ENCODE measurements at places on chromosomes 11 and 22.

- no peak for DNase-seq
Measured at GRCh38 chr11:8336356-8337129, 72.9 kb upstream of the LMO1 start.

- DNase-seq, result no peak
Measured at GRCh38 chr11:80937842-80938241, 1497.0 kb upstream of the TENM4 start.

DNA sequence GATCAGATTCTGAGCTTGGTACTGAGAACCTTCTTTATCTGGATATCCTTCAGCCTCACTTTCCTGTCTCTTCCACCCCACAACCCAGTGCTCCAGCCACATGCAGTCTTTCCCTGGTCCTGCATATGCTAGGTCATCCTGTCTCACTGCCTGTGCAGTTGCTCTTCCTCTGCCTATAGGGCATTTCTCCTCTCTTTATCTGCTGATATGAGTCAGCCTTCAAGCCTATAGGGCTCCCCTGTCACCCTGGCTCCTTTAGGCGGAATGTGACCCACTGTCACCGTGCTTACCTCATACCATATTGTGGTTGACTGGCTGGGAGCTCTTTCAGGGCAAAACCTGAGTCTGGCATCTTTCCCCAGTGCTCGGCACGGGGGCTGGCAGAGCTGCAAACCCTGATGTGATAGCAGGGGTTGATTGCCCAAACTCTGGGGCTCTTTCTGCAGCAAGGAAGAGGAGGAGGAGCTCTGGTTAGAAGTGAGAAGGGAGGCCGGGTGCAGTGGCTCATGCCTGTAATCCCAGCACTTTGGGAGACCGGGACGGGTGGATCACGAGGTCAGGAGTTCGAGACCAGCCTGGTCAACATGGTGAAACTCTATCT, 26.3 kb downstream of the MEI1 start:
- DNase-seq, result no peak

GRCh38 chr11:95606824-95607223, 182.8 kb downstream of the FAM76B start:
- no peak for DNase-seq

GRCh38 chr11:66467034-66467659, 442 bp downstream of the PELI3 start:
- no peak for DNase-seq

GRCh38 chr11:18243783-18244362, 4.6 kb downstream of the SAA2 start:
- peak; percentile 62 for DNase-seq

- DNase-seq, result peak; percentile 64
Measured at GRCh38 chr22:46577368-46578249, 40.2 kb upstream of the CELSR1 start.

- no peak for DNase-seq
Measured at GRCh38 chr11:65338676-65339075, 5.0 kb downstream of the DPF2 start.

DNA sequence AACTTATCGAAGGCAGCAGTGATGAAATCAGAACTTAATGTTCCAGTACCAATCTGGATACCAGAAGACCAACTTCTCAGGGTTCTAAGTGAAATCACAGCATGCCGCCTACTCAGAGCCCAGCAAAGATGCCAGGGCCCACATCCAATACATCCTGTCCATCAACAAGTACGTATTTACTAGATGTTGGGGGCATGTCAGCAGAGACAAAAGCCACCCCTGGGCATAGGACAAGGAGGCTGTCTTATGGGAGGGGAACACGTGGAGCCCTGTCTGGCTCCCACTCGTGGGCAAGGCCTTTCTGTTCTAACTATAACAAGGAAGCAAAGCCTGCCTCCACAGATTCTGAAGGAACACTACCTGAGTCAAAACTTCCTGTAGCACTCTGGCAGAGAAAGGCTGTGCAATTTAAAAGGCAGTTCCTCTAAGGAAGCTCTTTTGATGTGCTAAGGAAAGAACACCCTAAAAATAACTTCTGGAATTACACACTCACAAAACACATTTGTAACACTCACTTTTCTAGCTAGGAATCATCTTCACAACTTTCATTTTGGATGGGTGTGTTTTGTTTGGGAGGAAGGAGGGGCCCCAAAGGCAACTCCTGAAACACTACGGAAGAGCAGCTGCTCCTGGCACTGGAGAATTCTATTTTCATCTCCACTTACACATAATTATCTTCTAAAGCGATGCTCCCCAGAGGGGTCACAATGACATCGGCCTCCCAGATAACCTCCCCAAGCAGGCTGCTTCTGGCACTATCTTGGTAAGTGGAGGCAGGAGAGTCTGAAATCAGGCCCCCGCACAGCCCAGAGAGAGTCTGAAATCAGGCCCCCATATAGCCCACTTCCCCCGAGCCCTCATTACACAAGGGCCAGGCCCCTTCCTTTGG, 14.2 kb downstream of the SMCO4 start:
- no peak for DNase-seq

GRCh38 chr11:47918882-47919495, 61.4 kb upstream of the PTPRJ start:
- no peak for DNase-seq

- DNase-seq, result peak; percentile 77
Measured at GRCh38 chr11:65576867-65577755, 1.3 kb downstream of the EHBP1L1 start.

DNA sequence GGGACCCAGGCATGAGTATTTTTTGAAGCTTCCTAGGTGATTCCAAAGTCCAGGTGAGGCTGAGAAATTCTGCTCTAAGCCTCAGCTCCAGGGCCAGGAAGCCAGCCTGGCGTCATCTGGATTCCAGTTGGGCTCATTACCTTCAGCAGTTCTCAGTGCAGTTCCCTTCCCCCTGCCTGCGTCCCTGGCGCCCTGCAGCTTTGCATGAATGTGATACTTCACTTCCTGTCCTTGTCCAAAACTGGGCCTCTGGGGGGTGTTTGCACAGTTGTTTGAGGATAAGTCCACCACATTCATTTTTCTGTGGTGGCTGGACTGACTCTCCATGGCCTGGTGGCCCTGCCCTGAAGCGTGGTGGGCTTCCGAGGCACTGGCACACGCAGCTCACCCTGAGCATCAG, 98.1 kb downstream of the TENM4 start:
- no peak for DNase-seq

DNA sequence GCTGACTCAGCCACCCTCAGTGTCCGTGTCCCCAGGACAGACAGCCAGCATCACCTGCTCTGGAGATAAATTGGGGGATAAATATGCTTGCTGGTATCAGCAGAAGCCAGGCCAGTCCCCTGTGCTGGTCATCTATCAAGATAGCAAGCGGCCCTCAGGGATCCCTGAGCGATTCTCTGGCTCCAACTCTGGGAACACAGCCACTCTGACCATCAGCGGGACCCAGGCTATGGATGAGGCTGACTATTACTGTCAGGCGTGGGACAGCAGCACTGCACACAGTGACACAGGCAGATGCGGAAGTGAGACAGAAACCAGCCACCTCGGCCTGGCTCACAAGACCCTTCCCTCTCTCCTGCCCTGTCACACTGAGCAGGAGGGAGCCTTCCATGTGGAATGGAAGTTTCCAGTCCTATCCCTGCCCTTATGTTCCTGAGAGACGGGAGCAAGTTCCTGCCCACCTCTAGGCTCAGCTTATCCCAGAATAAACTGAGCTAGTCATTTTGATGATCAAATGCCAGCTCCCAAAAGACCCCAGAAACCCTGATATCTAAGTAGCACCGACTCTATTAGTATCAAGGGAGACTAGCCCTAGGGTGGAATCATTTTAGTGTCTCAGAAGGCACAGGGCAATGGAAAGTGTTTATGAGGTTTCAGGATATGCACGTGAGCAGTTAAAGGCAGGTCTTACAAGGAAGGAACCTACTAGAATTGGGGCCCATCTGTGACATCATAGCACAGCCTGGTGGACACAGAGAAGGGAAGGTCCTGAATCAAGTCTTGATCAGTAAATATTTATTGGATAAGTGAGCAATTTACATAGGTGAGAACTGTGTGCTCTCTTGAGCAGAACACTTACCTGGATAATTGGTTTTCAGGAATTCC, 6.3 kb upstream of the IGLL5 start:
- DNase-seq, result no peak

- DNase-seq, result no peak
Measured at GRCh38 chr11:74784234-74784633, 35.6 kb downstream of the RNF169 start.

DNA sequence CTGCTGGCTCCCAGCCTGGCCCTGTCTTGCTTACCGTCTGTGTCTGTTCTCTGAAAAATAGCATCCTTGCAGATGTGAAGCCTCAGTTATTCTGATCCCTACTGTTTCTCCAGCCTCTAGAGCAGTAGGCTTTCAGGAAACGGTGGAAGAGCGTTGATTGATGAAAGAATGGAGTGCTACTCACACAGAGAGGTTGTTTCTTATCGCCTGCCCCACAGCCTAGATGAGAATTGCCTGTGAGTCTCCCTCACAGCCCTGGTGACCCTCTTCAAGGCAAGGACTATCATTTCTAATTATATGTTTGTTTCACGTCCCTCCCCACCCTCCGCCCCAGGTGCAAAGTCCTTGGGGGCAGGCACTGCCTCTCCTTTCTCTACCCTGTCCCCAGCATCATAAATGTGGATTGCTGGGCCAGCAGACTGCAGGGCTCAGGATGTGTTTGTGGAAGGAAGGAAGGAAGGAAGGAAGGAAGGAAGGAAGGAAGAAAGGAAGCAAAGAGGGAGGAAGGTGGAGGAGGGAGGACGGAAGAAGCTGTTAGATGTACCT, 575.3 kb upstream of the B3GAT1 start:
- DNase-seq, result no peak

GRCh38 chr11:113551645-113552044, 76.4 kb upstream of the DRD2 start:
- DNase-seq, result no peak

- no peak for DNase-seq
Measured at GRCh38 chr11:35090125-35090524, 48.8 kb upstream of the CD44 start.

DNA sequence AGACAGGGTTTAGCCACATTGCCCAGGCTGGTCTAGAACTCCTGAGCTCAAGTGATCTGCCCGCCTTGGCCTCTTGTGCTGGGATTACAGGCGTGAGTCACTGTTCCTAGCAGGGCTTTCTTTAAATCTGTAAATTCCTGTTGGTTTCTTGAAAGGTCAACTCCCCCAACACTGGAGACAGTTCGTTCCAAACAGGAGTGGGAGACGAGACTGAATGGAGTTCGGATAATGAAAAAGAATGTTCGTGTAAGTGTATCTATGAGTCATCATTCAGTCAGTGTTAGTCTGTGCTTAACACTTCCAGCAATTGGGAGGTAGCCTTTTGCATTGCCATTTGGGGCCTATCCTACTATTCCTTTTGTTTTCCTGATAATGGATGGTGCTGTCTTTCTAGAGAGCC, 10.0 kb upstream of the BACE1-AS start:
- DNase-seq, result no peak

DNA sequence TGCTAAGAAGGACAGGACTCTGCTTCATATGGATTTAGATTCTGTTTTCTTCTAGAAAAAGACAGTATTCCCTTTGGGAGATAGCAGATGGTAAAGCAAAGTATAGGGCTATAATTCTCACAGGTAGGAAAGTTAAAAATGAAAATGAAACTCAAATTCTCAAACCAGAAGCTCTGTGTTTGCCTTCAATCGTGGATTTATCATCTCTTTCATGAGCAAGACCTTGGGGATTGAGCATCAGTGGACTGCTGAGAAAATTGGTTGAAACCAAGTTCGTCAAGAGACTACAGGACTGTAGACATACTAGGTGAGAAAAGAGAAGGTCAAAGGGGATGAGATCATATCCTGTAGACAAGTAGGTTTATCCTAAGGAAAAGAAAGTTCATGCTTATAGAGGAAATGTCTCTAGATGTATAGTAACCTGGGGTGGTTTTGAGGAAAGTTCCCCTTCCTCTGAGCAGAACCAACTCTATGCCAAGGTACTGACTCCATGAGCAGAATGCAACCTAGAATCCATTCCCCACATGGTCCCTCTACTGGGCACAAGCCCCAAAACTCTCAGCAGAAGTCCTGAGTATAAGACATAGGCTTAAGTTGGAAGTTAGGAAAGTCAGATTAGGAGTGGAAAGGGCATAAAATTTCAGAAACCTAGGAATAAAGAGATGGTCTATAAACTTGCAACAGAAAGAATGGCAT, 46.5 kb downstream of the SLC5A12 start:
- DNase-seq, result no peak

- no peak for DNase-seq
Measured at GRCh38 chr22:41478891-41479521, 10.1 kb downstream of the ACO2 start.

DNA sequence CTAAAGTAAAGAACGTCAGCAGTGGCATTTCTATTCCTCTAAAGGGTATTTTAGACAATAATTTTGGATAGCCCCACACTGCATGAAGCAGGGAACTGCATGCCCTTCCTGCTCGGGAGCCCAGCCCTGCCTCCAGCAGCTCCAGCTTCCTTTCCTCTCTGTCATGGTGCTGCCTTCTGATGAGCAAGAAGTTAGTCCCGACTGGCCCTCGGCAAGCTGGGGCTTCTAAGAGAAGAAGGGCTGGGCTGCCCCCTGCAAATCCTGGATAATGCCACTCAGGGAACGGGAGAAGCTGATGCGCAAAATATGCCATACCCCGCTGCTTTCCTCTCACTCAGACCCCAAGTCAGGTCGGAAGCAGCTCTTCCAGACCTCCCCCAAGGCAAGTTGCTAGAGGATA, 296.4 kb downstream of the ETS1 start:
- DNase-seq, result no peak

DNA sequence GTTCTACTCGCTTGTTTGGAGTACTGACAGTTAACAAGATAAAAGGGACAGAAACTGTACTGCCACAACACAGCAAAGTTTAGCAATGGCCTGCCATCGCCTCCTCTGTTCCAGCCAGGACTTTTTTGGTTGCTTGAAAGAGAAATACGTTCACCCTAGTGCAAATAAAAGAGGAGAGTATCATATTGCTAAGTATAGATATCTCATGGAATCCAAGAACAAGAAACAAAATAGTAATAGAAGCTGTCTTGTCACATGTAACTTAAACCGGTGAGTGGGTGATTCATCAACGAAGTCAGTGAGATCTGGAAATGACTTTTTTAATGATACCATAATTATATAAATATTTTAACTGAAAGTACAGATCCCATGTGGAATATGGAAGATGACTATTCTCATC, 35.4 kb downstream of the SLC1A2 start:
- DNase-seq, result no peak

GRCh38 chr11:16114431-16114830, 241.9 kb downstream of the SOX6 start:
- no peak for DNase-seq

- peak; percentile 75 for DNase-seq
Measured at GRCh38 chr11:86483940-86484794, 109.5 kb downstream of the CCDC81 start.

DNA sequence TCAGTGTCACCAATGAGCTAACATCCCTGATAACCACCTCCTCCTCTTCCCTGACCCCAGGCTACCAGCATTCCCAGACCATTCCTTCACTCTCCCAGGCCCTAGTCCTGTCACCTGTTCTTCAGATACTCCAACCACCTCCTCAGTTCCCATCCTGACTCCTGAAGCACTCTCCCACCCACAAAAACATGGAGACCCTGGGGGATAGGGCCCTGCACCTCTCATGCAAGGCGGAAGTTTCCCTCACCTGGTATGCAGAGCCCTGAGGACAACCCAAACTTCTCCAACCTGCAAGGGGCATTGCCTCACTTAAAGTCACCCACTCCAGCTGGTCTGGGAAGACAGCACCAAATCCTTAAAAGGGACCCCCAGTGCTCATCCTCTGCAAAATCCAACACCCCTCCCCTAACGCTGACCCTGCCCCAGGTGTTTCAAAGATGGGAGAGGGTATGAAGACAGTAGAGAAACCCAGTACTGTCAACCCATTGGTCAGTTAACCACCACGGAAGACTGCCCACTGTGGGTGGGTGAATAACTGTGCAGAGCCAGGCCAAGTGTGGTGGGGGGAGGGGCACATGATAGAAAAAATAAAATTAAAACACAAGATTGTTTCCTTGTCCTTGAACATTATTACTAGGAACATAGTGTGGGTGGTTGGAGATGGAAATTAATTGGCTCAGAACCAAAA, 1.4 kb downstream of the TNKS1BP1 start:
- no peak for DNase-seq
